ENCODE measurements at places on chromosomes 7 and 10.

GRCh38 chr7:43105521-43106120 is 6.8 kb upstream of the HECW1 start:
- DNase-seq: no peak

- no peak for DNase-seq
Measured at GRCh38 chr7:51376420-51377092, 59.9 kb upstream of the COBL start.

DNA sequence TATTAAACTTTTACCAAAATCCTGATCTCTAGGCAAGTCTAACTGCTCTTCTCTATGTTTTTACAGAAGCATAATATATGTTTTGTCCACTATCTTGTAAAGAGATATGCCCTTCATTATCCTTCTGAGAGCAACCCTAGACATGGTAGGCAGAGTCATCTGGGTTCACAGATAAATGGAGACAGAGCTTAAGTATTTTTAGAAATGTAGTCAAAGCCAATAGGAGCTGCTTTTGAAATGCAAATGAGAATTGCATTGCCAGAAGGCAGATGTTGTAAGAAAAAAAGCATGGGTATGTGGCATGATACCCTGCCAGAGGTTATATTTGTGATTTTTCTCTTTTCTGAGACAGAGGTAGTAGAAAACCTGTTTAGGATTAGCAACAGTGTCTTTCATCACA is 964.8 kb downstream of the SORCS3 start:
- DNase-seq: no peak

DNA sequence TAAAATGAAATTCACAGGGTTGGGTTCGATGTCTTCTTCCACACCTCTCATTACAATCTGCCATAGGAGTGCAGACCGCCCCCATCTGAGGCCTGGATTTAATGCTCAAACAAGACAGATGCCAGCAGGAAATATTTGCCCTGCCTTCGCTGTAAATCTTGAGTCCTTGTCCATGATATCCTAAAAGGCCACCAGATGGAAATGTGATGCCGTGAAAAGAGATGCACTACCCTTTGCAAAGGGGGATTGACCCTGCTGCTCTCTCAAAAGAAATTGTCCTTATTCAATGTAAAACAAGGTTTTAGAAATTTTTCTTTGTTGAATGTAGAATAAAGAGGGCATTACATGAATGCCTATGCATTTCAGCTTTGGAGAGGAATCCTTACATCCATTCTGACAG is 37.5 kb downstream of the AGAP4 start:
- DNase-seq: no peak

- peak; percentile 36 for DNase-seq
Measured at GRCh38 chr10:70331486-70332268, 47.9 kb upstream of the NPFFR1 start.

DNA sequence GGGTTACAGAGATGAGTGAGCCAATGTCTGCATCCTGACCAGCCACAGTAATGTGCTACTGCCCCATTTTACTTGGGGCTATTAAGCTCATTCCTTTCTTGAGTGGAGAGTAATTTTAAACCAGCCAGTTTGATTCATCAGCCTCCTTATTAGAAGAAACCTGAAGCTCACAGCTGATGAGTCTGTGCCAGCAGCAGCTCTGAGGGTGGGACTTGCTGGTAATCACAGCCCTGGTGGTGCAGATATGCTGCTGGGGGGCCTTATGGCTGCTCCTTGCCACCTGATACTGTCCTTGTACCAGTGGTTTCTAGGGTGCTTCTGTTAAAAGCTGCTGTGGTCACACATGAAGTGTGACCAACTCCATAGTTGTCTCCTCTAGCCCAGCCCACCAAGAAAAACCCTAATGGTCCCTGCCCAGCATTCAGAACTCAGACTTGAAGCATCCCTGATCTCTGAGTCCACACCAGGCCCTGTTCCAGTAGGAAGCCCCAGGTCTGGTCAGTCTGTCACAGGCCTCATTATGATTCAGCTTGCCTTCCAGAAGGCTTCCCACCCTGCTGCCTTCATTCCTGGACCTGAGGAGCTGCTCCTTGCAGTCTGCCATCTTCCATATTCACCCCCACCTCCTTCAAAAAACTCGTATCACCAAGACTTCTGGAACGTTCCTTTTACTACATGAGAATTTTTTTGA is 28.9 kb upstream of the RBM20 start:
- DNase-seq: no peak

DNA sequence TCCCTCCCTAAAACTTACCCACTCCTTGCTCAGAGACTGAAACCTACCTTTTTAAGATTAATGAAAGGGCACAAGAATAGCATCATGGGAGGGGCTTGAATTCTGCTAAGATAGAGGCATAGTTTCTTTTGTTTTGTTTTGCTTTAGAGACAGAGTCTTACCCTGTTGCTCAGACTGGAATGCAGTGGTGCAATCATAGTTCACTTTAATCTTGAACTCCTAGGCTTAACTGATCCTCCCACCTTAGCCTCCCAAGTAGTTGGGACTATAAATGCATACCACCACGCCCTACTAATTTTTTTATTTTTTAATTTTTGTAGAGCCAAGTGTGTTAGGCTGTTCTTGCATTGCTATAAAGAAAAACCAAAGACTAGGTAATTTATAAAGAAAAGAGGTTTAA is 17.7 kb upstream of the DNMBP start:
- no peak for DNase-seq

- no peak for DNase-seq
Measured at GRCh38 chr7:66919304-66919703, 1.7 kb upstream of the TMEM248 start.

GRCh38 chr7:143909863-143910262 is 7.9 kb upstream of the TCAF1 start:
- no peak for DNase-seq

GRCh38 chr7:926061-927030 is 28.1 kb downstream of the ADAP1 start:
- DNase-seq: peak; percentile 91

DNA sequence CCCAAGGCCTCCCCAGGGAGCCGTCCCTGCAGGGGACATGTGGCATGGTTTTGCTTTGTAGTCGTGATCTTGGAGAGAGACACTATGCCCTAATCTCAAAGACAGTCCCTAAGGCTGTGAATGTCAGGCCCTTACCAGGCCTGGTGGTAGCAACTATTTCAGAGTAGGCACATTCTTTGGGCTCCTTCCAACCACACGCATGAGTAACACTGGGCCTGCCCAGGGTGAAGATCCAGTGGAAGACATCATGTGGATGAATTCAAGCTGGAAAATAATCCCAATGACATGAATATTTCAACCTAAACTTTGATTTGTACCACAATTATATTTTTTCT is 39.5 kb upstream of the INSIG1 start:
- no peak for DNase-seq

Measured in mucosa of descending colon (tissue), 3 donors.